ENCODE measurements at places on chromosomes 1 and 21.

GRCh38 chr1:145892486-145893087 lies 6.9 kb upstream of the ANKRD35 start:
- no peak for DNase-seq

DNA sequence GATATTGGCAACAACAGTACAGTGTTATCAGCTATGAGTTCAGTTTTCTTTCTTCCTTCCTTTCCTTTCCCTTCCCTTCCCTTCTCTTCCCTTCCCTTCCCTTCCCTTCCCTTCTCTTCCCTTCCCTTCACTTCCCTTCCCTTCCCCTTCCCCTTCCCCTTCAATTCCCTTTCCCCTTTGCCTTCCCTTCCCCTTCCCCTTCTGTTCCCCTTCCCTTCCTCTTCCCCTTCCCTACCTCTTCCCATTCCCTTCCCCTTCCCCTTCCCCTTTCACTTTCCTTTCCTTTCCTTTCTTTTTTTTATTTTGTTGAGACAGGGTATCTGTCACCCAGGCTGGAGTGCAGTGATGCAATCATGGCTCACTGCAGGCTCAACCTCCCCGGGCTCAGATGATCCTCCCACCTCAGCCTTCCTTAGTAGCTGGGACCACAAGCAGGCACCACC lies 72.3 kb upstream of the CAPZB start:
- DNase-seq, result no peak

DNA sequence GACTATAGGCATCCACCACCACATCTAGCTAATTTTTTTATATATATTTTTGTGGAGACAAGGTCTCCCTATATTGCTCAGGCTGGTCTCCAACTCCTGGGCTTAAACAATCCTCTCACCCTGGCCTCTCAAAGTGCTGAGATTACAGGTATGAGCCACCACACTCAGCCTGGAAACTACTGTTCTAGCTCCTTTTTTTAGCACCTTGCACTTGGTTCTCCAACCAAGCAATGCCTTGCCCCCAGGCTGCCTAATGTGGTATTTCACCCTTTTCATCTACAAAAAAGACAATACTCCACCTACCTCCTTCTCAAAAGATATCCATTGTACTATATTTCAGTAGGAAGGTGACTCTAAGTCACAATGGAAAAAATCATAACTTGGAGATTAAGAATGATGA lies 6.7 kb downstream of the ARNT start:
- DNase-seq, result no peak

DNA sequence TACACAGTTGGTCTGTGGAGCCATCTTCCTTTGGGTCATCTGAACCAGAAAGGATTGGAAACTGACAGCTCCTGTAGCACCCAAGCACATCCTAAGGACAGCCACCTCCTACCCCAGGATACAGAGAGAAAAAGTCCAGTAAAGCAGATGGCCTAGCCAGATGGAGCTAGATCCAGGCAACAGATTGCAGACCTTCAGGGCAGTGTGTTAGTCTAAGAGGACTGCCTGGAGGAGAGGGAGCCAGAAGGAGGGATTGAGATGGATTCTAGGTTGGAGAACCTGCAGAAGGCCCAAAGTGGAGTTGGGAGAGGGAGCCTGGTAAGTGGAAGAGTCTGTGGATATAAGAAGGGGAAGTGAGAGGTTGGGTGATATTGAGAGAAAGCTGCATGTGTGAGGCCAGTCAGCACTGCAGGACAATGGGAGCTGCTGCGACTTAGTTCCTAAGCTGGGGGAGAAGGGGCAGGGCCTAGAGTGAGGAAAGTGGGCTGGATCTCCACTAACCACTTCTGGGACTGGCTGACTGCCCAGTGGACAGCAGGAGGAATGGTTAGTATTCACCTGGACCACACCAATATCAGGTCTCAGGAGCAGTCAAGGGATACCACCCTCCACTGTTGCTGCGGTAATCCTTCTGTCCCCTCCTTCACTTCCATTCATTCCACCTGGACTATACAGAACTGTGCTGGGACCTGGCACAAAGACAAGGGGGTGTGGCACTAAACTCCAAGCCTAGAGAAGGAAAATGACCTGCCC lies 13.4 kb downstream of the BCAN start:
- DNase-seq, result no peak

GRCh38 chr1:235504122-235504493 lies at the start of gene B3GALNT2:
Gene B3GALNT2, minus strand, starts transcription at chr1:235504452. Its CDS starts 200 bp downstream, at chr1:235504252.
- DNase-seq, result no peak

GRCh38 chr1:239361403-239361802 lies 25.0 kb upstream of the CHRM3 start:
- no peak for DNase-seq

DNA sequence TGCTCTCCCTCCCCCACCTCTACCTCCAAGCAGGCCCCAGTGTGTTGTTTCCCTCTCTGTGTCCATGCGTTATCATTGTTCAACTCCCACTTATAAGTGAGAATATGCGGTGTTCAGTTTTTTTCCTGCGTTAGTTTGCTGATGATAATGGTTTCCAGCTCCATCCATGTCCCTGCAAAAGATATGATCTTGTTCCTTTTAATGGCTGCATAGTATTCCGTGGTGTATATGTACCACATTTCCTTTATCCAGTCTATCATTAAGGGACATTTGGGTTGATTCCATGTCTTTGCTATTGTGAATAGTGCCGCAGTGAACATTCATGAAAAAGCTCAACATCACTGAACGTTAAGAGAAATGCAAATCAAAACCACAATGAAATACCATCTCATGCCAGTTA lies 58.6 kb downstream of the DNAH14 start:
- DNase-seq, result no peak

DNA sequence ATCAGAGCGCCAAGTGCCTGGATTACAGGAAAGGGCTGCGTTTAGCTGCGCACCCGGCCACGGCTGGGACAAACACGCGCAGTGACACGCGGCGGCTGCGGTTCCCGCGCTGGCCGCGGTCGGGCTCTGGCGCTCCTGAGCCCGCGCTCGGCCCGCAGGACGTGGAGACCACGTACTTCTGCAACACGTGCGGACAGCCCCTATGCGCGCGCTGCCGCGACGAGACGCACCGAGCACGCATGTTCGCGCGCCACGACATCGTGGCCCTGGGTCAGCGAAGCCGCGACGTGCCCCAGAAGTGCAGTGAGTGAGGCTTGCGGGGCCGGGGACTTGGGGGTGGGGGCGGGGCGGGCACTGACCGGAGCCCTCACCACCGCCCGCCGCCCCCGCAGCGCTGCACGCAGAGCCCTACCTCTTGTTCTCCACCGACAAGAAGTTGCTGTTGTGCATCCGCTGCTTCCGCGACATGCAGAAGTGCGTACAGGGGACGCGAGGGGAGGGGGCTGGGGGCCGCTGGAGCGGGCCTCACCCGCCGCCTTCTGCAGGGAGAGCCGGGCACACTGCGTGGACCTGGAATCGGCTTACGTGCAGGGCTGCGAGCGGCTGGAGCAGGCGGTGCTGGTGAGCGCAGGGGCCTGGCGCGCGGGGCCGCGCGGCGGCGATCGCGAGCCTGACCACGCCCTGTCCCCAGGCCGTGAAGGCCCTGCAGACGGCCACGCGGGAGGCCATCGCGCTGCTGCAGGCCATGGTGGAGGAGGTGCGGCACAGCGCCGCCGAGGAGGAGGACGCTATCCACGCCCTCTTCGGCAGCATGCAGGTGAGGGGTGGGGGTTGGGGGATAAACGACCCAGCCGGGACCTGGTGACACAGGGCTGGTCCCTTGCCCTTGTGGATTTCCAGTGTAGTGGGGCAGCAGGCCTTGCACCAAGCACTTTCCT lies 3.1 kb downstream of the RNF207 start:
- no peak for DNase-seq

- DNase-seq, result peak; percentile 10
These were observed 43.2 kb downstream of the CNN3 start for GRCh38 chr1:94883691-94884090.

DNA sequence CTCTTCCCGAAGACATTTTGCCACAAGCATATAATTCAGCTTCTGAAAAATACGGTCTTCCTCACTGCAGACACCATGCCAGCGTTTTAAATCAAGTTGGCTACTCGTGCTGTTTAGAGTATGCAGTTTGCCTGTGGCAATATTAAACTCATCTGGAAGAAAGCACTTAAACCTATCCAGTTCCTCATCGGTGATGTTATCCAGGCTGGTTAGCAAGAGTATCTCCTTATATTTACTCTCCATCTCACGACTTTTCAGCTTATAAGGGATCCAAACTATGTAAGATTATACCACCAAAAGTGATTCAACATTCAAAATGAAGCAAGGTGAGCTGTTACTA lies 9.7 kb upstream of the IFI16 start:
- DNase-seq, result no peak

DNA sequence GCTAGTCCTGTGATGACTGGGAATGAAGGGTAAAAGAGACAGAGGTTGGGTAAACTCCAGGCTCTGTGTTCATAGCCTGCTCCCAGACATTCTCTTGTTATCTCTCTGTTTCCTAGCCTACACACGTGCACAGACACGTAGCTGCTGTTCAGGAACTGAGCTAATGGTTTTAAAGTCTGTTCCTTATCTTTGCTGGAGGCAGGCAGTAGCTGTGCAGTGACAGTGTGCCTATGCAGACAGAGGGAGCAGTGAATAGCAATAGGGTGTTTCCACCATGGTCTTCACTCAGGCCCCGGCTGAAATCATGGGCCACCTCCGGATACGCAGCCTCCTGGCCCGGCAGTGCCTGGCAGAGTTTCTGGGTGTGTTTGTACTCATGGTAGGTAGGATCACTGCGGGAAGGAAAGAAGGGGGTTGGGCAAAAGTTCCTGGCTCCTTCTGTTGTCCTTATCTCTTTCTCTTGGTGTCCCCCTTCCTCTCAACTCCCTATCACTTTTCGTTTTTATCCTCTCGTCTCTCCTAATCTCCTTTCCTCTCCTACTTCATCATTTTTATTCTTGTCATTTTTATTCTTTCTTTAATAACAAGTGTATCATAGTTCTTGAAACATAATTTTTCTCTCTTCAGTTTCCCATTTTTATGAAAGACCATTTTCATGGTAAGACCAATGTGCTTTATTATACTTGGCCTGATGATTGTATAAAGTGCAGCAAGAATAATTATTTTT lies at the start of gene AQP10:
TSS of gene AQP10 (plus strand) at position 212 of the 727 bp plus-strand sequence. CDS start at position 275, 63 bp downstream.
- no peak for DNase-seq

GRCh38 chr21:45533846-45534635 lies 8.2 kb downstream of the SLC19A1 start:
- no peak for DNase-seq

GRCh38 chr1:112546076-112546475 lies 37.3 kb downstream of the WNT2B start:
- DNase-seq, result no peak

DNA sequence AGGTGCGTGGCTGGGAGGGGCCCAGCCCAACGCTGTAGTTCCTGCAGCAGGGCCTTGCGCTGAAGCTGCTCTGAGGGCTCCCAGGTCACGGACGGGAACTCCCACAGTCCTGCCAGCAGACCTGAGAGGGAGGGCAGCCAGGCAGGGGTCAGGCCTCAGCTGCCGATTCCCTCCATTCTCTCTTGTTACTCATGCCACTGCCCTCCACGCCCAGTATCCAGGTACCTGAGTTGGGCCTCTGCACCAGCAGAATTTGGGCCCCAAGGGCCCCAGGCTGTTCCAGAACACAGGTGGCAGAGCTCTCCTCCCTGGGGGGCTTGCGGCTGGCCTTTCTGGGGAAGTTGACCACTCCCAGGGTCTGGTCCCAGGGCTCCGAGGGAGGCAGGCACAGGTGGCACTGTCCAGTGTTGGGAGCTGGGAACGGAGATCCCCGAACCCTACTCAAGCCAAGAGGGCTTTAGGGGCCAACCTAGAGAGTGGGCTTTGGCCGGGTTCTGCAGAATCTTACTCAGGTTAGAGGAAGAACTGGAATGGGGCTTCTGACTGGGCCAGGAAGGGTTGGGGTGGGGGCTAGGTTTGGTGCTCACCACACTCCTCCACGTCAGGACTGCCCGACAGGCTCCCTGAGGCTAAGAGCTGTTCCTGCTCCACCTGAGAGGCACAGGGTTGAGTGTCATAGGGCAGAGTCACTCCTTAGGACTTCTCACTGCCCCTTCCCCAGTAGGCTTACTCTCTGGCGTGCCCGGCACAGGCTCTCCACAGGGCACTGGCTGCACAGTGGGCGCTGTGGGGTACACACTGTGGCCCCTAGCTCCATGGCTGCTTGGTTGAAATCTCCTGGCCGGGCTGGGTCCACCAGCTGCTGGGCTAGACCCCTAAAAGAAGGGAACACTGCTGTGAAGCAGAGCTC lies 5.0 kb downstream of the HPDL start:
- DNase-seq, result no peak

DNA sequence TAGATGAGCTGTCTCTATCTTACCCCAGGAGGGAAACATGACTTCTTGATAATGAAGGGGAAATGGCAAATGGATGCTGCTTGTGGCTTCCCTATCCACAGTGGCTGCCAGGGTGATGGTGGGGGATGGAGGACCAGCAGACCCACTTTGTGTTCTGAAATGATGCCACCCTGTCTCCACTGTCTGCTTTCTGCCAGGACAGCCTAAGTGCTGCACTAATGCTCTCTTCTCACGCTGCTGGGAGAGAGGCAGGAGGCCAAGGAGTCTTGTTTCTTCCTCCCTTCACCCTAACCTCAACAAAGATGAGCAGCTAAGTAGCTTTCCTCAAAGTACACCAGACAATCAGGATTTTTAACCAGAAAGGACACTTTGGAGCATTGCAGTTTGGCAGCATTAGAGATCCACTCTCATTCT lies 36.6 kb downstream of the XCL1 start:
- DNase-seq, result no peak

DNA sequence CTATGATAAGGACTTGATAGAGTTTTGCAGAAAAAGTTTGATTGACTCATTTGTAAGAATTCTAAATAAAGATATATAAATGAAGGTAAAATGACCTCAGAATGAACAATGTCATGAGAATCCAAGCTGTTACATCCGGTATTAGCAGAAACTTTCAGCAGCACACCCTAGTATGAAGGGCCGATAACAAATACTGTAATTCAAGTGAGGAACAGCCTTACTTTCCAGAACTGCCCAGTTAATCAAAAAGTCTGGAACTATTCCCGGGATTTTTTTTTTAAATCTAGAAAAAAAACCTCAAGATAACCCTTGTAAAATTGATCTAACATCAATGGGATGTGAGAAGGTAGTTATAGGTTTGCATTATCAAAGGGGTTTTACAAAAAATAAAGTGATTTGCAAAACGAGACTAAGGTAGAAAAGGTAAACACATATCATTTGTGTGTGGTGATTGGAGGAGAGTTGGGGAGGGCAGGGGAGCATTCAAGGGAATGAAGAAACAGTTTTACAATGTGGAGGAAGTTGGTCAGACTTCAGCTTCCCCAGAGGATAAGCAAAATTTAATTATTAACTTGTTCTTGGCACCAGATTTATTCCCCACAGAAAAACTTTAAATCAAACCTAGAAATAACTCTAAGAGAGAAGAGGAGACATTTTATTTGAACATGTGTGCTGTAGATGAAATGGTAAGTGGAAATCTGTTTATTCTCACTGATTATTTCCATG lies 75.9 kb upstream of the VCAM1 start:
- no peak for DNase-seq
